ENCODE measurements at places on chromosomes 3 and 15.

DNA sequence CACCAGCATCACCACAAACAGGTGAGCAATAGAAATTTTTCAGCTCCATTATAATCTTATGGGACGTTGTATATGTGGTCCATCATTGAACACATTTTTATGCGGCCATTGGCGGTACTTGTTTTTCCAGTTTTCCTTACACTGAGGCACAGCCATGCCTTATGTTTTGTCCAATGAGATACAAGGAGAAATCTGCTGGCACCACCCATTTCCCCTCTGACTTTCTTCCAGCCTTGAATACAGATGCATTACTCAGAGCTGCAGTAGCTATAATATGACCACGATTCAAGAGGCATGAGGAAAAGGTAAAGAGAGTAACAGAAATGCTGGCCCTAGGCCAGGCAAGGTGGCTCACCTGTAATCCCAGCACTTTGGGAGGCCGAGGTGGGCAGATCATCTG is 9.0 kb upstream of the PIK3R4 start:
- no peak for DNase-seq

DNA sequence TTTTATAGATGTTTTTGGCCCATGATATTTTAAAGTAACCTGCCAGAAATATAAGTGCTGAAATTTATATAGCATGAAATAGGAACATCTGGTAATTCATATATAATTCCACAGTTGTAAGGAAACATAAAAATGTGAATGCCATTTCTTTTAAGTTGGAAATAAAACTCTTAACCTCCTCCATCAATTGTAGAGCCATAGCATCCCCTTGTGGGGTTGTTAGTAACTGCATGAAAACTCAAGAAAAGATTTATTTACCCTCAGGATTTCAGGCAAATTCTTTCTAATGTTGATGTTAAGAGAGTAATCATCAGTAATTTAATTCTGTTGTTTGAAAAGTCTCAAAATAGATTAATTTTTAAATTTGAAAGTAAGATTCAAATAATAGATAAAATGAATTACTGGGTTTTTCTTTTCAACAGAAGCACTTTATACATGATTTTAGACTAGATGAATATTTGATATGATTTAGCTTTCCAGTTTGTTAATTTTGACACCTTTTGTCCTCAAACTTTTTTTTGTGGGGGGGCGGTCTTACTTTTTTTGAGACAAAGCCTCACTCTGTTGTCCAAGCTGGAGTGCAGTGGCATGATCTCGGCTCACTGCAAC is 74.7 kb downstream of the RASA2 start:
- DNase-seq = no peak

DNA sequence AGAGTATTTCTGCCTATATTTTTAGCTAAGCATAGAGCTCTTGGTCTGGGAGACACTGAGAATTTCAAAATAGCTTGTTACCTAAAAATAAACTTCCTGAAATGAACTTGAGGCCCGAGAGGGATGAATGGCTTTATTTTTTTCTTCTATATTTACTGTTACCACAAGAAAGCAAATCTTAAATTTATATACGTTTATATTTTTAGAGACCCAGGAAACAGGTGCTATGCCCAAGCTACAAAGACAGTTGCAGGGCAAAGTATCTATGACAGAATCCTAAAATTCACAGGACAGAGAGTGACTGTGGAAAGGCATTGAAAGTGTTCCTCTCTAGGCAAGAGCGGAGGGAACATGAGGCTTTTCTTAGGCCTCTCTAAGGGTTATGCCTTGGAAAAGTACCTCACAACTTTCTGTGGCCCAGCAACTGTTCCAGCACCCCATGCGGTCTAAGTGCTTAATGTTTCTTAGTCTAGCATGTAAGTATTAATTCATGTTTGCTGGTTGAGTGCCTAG is 36.5 kb downstream of the TGFBR2 start:
- DNase-seq = no peak

- DNase-seq = no peak
Observed at GRCh38 chr3:197713477-197713822, 23.3 kb downstream of the RUBCN start.

DNA sequence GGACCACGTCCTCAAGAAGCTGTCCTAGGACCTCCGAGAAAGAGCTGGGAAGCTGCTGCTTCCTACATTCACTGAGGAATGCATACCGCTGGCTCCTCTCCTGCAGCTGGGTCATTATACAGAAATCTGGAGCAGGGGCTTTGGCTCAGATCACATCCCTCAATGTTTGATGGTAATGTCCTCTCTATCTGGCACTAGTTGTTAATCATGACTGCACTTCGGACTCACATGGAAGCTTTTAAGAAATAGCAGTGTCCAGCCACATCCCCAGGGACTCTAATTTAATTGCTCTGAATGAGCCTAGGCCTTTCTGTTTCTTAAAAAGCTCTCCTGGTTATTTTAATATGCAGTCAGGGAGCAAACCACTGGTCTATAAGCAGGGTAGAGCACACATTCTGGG is 25.7 kb upstream of the MYRIP start:
- no peak for DNase-seq

- DNase-seq = no peak
Observed at GRCh38 chr3:43289841-43290470, 3.6 kb downstream of the SNRK start.

DNA sequence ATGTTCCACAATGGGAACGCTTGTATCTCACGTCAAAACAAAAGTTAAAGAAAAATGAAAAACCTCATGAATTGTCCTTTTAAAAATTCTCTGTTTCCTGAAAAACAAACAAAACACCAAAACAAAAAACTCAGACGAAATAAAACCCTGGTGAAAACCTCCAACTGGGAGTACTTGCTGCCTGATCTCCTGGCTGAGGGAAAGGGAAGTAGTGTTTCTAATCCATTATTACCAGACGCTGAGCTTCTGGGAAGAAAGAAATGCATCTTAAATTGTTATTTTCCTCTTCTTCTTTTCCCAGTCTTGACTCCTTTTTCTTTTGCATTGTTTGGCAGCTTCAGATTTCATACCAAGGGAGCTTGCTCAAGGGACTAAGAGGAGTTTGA is 243.2 kb upstream of the RGMA start:
- no peak for DNase-seq

- DNase-seq = no peak
Observed at GRCh38 chr3:77150028-77150427, 110.1 kb downstream of the ROBO2 start.

DNA sequence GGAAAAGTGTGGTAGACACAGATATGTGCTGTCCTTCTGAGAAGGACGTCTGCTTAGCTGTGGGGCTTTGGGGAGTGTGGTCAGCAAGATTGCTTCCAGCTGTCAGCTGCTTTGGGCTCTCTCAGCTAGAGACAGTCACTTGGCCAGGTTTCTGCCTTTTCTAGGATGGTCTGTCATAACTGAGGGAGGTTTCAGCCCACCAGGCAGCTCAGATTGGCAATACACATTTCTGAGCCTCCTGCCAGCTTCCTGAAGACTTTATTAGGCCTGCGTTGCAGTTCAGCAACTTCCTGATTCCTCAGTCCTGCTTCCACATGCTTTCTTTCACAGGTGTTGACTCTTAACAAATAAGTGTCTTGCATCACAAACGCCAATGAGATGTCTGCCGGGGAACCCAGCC is 286.5 kb downstream of the SQOR start:
- DNase-seq = no peak

- no peak for DNase-seq
Observed at GRCh38 chr3:27387625-27388024, 18.4 kb upstream of the NEK10 start.

DNA sequence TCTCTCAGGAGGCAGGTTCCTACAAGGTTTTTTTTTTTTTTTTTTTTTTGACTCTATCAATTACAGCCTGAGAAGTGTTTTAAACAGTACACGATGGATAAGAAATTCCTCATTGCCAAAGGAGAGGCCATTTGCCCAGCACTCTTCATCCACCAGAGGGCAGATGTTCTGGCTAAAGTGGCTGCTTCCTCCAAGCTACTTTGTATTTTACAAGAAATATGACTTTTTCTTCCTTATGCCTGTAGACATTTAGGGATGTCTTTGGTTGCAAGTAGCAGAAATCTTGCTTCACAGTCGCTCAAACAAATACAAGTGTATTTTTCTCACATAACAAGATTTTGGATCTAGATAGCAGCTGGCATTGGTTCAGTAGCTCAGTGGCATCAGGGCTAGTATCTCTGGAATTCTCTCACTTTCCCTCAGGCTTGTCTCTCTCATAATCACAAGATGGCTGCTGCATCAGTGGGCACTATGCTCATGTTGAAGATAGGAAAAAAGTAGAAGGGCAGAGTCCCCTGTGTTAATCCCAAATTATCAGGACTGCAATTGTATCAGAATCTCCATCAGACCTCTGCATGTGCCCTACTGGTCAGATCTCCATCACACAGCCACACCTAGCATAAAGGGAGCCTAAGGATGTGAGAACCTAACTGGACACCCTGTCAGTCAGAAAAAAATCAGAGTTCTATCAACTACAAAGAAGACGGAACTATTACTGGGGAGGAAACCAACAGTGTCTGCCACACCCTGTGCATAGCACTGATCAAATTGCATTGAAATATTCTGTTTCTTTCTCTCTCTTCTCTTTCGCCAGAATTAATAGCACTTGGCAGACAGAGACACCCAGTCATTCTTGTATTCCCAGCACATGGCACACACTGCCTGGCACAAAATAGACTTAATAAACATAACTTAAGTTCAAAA is 138.9 kb upstream of the COL8A1 start:
- DNase-seq = no peak

- DNase-seq = no peak
Observed at GRCh38 chr15:71471347-71471746, 339.0 kb upstream of the NR2E3 start.

- DNase-seq = no peak
Observed at GRCh38 chr15:42157381-42157780, 945 bp upstream of the PLA2G4F start.

GRCh38 chr3:52433328-52433995 is 11.4 kb downstream of the SEMA3G start:
- DNase-seq = no peak

GRCh38 chr15:80426316-80426715 is 22.1 kb downstream of the ARNT2 start:
- no peak for DNase-seq

- no peak for DNase-seq
Observed at GRCh38 chr3:110608566-110608965, 463.1 kb upstream of the NECTIN3 start.

DNA sequence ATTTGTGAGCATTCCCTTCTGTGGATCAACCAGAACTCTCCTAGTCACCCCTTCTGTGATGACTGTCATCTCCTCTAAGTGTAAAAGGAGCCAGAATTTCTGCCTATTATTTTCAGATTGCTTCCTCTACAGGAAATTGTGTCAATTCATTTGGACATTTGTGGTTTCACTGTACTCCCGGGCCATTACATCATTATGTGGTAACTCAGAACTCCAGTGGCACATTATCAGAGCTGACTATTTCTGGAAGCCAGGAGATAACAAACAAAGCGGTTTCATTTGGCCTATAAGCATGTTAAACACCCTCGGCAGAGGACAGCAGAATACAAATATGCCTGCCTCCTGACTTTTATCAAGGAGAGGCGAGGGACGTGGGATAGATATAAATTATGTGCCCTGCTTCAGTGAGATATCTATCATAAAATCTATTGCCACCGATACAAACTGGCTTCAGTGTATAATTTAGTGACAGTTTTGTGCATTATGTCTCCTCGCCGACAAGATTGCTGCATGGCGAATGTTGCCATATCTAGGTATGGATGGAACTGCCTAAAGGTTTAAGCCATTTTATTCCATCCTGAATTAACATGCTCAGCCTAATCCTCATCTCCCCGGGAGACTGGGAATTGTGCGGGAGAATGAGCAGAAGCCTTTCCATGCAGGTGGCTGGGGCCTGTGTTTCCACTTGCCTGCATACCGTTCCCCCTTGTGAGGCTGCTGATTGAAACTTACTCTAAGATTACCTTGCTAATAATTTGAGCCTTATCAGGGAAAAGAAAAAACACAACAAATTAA is 193.4 kb upstream of the SEMA6D start:
- DNase-seq = no peak

- no peak for DNase-seq
Observed at GRCh38 chr15:83012076-83012426, 612 bp upstream of the C15orf40 start.

All from stimulated activated CD4-positive, alpha-beta T cell treated with anti-CD3 and anti-CD28 coated beads, TNF-alpha, amount 100 ng/mL, for 48 hours (primary cell).